Activated CD8-positive, alpha-beta T cell treated with anti-CD3 and anti-CD28 coated beads, Interleukin-2, amount 10 ng/mL, durations not matched to agents 7 days and 5 days (primary cell): ENCODE measurements at places on chromosomes 3 and 15. TPM values are rescaled to one million over a fixed set of nuclear protein-coding genes. Genes with fewer than 3 reads are reported as not detected.
A peak's percentile ranks its signal among the peaks of the same experiment; 100 is the strongest.

LHFPL4 gene
- not detected for total RNA-seq

DNA sequence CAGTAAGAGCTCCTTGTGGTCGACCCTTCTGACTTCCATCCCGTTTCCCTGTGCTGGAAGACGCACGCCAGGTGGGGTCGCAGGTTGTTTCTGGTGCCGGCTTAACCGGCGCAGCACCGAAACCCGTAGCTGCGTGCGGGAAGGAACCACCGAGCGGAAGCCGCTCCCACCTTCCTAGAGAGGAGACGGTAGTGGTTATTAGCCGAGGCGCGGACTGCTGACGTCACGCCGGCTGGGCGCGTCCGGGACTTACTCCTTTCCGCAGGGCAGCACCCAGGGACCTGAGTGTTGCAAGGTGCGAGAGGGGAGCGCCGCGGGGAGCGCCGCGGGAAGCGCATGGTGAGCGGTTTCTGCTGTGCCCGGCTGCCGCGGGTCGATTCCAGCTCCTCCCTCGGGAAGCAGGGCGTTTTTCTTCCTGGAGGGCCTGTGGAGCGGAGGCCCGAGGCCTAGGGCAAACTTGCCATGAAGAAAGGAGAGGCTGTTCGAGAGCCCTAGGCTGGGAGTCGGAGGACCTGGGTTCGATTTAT, at the start of gene ZNF501:
TSS of gene ZNF501 (plus strand) at position 252 of the 527 bp plus-strand sequence. CDS start 4,787 bp downstream, outside the sequence.
- peak; percentile 93 for DNase-seq

CHDH gene
- total RNA-seq: 0.05 TPM

DNA sequence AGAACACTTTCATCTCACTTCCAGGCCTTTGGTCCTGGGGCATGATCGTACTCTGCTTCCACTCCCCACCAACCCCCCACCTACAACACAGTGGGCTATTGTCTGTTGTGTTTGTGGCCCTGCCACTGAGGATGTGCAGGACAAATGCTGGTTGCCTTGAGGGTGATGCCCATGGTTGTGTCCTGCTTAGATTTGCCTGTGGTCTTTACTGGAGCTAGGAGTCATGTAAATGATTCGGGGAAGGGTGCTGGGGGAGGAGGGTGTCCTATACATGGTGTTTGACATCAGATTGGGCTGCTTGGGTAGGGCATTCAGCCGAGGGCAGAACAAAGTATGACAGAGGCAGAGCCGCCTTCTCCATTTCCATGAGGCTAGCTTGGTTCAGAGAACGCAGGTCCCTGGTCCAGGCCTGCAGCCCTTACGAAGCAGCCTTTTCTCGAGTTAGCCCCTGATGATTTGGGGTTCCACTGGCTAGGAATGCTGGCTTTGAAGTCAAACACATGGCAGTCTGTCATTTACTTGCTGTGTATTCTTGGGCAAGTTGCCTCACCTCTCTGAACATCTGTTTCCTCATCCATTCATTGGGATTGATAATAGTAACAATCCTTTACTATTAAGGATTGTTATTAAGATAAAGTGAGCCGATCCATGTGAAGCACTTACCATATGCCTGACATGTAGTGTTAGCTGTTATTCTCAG, 6.9 kb downstream of the CORO2B start:
- no peak for DNase-seq

COMMD2 gene
- 32.3 TPM for total RNA-seq

EFL1 gene
- 29.0 TPM for total RNA-seq

MKRN2OS gene
- total RNA-seq: not detected

DNA sequence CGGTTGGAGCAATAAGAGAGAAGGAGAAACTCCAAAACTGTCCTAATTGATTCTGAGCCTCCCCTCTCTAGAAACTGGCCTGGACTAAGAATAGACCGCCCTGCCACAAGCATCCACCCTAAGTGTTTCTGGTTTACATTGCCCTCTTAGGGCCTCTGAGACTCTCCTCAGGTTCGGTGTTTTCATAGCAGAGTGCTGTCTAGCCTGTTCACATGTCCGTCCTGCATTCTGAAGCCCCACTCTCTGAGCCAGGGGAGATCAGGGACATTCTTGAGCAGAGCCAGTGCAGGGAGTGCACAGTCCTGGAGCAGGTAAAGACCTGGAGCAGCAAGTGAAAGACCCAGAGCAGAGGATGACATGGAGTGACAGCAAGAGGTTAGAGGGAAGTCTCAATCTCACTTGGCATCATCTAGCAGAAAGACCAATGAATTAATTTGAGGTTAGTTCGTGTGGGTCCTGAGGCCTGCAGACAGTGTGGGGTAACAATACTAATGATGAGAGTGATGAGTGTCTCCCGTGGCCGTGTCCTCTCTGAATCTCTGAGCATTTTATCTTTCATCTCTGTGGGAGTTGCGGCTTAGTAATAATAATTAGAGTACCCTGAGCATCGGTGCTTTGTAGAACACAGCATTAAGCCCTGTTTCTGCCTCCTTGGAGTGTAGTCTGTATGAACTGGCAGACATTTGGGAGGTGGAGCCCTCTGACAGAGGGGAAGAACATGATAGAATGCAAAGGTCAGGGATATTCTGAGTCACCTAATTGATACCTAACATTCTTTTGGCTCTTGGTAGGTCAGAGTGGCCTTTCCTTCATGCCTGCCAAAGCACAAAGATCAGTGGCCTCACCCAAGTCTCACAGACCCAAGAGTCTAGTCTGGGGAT, 24.6 kb downstream of the MAPKBP1 start:
- DNase-seq: no peak

TRPC1 gene
- total RNA-seq: 0.73 TPM

- DNase-seq: no peak
These were observed 110.1 kb downstream of the SRGAP3 start for GRCh38 chr3:9139366-9139765.

GRCh38 chr3:124469555-124469954, 260.7 kb upstream of the UMPS start:
- no peak for DNase-seq

DNA sequence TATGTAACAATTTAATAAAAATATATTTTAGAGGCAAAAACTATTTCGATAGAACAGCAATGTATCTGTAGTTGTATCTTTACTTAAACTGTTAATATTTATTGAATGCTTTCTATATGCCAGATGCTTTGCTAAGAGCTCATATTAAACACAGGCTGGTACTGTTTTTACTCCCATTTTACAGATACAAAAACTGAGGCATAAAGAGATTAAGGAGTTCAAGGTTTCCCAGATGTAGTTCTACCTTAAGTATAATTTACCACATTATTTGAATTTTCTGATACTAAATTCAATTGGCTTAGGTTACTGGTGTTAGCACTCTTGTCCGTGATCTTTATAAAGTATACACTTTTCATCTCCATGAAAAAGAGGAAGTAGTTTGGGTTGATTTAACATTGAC, 149.8 kb downstream of the ROBO2 start:
- no peak for DNase-seq

RPL14 gene
- 1,835 TPM for total RNA-seq

PPP4R2 gene
- 80.0 TPM for total RNA-seq

GRCh38 chr3:179948740-179949139, 88.0 kb downstream of the PEX5L start:
- no peak for DNase-seq

DNA sequence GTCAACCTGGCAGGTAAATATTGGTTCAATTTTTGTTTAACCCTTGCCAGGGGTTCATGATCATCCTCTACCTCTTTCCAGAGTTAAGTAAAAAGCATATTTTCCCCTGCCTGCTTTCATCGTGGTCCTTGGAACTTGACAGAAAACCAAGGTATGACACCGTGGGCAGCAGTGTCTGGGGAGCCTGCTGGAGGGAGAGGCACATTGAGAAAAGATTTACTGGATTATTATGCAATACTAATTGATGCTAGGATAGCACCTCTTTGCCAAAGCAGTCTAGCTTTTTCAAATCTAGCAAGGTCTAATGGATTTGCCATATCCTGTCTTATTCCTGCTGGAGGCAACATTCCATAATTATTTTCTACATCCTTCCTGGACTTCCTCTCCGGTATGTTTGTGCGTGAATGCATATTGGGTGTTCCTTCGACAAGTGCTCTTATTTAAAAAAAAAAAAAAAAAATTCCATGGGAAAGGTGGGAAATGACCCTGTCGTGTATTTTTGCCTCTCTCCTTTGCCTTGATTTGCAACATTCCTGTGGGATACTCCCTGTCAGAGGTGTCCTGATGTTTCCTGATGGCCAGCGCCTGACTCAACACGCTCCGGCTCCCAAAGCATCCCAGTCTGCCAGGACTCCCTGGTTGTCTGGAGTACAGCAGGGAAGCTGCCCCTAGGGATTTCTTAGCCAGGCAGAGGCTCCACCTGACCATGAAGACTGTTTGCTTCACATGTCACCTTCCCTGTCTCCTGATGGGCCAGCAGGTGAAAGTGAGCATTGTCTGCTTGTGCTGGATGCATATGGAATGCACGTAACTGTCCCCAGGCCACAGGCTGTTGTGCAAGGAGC, 6.3 kb downstream of the BHLHE40 start:
- DNase-seq: peak; percentile 48

USP19 gene
- 60.4 TPM for total RNA-seq

DNA sequence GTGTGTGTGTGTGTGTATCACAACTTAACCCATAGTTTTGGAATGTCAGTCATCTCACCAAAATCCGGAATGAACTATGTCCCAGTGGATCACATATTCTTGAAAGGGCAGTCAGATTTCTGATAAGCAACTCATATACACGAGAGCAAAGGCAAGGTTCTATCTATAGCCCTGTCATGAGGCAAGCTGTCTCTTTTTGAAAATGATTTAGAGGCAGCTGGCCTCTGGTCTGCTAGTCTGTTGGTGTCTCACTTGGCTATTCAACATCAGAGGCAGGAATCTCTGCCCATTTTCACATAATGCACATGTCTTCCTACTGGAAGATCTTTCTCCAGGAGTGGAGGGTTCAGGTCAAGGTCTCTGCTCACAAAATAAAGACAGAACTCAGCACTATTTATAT, 79.8 kb downstream of the CNTN6 start:
- no peak for DNase-seq

PRR20G gene
- total RNA-seq: not detected

DNA sequence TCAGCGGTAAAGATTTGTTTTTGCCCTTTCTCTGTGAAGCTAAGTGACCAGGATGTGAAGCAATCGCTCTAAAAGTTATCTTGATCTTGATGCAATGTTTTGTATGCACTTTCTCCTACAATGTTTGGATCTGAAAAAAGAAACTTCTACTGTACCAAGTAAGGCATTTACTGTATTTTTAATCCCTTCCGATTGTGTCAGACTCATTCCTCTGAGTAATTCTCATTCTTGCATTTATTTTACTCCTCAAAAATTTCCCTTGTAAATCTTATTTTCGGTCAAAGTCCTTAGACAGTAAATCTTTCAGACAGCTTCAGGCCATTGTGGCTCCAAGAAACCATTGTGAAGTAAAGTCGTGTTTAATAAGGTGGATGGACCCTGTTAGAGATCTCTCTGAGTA, 141.9 kb downstream of the TP63 start:
- no peak for DNase-seq

GRCh38 chr3:106381286-106381938, 512.6 kb upstream of the CBLB start:
- DNase-seq: no peak

DNA sequence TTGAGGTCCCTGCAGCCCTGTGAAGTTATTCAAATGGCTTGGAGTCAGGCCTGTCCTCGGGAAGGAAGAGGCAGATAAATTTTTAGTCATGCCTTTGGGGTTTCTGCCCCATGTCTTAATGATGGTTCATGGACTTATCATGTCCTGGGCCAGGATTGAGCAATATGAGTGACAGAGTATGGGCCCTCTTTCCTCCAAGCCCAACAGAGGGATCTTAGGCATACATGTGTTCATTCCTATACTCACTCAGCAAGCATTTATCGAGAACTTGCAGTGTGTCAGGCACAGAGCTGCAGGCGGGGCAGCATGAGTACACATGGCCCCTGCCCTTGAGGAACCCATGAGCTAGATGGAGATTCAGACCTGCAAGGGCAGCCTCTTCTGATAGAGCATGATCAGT, 6.2 kb downstream of the ESYT3 start:
- DNase-seq: no peak

- no peak for DNase-seq
These were observed 260.6 kb downstream of the ARRDC4 start for GRCh38 chr15:98221144-98221543.

DNA sequence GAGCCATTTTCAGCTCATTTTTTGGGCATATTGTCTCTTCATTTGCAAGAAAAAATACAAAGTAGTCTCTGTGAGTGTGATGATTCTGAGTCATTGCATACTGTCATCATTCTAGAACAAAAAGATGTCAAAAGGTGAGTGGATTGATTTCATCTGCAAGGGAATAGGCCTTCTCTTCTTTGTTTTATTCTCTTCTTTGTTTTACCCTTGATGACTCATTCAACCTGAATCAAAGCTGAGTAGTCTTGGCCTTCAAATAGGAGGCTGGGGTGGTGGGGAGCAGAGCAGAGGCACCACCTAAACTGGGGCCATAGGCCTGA, 25.4 kb downstream of the CYP19A1 start:
- DNase-seq: no peak

DNA sequence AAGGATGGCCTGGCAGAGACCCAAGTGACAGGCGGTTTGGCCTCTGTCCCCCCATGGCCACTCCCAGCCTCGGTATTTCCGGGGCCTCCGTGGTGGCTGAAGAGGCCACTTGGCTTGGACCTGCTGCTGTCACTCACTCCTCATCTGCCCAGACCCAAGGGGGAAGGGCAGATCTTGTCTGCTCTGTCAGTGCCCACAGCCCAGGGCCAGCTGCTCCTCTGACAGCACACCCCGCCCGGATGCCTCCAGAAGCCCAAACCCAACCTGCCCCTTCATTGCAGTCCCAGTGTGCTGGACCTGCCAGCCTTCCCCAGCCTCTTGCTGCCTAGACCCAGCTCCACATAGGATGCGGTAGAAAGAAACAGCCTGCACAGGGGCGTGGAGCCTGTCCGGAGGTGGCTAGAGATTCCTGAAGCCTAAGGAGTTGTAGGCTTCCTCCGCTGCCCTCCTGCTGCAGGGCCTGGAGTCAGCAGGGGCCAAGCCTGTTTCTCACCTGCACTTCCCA, 52.0 kb downstream of the MAGEF1 start:
- no peak for DNase-seq

GRCh38 chr3:156519758-156520162, 35.2 kb downstream of the SSR3 start:
- DNase-seq: no peak

- no peak for DNase-seq
These were observed 50.8 kb downstream of the UNC13C start for GRCh38 chr15:54029081-54029480.

GRCh38 chr3:113825090-113825489, 13.5 kb upstream of the GRAMD1C start:
- no peak for DNase-seq
